ENCODE measurements at places on chromosomes 13 and 19.

- no peak for DNase-seq
Observed at GRCh38 chr19:44745341-44745831, 3.1 kb upstream of the BCL3 start.

DNA sequence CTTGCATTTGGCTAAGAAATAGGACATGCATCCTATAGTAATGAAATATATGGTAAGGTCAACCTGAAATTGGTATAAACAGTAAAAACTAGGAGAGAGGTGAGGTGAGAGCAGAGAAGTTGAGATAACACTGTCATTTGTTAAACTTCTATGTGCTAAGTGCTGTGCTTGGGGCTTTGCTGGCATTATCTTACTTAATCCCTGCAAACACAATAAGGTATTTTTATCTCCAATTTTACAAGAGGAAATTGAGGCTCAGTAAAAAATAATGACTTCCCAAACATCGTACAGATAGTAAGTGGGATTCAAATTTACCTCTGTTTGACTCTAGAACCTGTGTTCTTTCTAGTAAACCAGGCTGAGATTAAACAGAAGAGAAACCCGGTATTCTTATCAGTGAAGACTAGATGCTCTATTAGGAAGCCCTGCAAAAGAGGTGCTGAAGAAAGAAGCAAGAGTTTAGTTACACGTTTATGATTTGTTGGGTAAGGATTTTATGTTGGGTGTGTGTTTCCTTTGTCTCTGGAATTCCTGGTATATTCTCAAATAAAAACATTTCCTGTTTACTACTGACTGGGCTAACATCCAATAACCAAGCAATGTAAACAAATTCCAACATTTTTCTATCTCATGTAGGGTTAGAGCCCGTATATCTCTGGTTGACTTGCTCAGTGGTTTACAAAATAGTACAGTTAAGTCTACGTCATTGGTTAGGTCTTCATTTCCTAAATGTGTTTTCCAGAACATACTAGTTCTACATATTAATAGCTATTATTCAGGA is 137.3 kb upstream of the FNDC3A start:
- DNase-seq = peak; percentile 38

GRCh38 chr19:17520865-17521264 is 9.4 kb downstream of the PGLS start:
- DNase-seq = no peak

GRCh38 chr19:2494447-2495129 is 18.7 kb downstream of the GADD45B start:
- no peak for DNase-seq

DNA sequence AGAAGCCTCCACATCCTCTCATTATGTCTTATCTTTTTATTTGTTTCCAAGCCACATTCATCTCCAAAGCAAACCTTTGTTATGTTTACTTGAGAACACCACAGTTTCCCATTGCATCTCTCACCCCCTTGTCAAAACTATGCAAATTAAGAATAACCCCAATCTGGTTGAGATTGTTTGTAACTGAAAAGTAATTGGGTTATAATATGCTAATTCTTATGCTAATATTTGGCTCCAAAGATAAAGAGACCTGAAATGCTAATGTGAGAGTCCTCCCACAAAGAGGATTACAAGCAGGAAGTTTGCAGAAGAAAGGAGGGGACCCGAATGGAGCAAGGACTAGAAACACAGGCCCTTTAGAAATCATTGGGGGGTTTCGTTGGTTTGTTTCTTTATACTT is 92.9 kb upstream of the UBL3 start:
- DNase-seq = no peak

DNA sequence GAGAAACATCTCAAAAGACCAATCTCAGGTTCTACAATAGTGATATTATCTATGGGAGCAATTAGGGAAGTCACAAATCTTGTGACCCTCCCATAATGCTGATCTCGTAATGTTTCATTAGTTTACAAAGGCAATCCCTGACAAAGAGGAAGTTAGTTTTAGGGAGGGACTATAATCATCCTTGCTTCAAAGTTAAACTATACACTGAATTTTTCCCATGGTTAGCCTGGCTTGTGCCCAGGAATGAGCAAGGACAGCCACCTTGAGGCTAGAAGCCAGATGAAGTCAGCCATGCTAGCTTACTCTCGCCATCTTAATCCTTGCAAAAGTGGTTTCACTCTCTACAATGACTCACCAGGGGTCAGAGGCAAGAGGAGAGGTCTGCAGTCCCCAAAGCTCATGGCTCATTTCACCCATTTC is 5.4 kb downstream of the CEACAM3 start:
- no peak for DNase-seq

- DNase-seq = no peak
Observed at GRCh38 chr19:3722443-3723109, 14.4 kb downstream of the TJP3 start.

DNA sequence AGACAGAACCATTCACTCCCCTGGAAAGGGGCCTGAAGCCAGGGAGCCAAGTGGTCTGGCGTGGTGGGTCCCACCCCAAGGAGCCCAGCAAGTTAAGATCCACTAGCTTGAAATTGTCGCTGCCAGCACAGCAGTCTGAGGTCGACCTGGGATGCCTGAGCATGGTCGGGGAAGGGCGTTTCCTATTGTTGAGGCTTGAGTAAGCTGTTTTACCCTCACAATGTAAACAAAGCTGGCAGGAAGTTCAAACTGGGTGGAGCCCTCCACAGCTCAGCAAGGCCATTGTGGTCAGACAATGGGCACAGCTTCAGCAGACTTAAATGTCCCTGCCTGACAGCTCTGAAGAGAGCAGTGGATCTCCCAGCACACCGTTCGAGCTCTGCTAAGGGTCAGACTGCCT is 195.6 kb upstream of the DACH1 start:
- no peak for DNase-seq

DNA sequence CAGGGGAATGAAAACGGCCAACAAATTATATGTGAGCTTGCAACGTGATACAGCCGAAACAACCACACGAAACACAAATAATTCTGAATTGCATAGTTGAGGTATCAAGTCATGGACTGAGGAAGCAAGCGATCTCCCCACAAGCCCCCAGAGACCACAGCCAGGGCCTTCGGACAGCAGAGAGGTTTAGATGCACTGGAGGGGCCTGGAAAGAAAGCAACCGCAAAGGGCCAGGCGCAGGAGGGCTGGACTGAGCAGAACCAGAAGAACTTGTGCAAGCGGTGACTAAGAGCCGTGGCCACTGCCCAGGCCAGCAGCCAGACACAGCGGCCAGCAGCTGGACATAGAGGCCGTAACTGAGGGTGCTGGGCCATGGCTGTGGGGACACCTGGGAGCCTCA is 131.4 kb downstream of the TNFRSF19 start:
- no peak for DNase-seq

- no peak for DNase-seq
Observed at GRCh38 chr19:48751845-48752495, 471 bp downstream of the FUT1 start.

DNA sequence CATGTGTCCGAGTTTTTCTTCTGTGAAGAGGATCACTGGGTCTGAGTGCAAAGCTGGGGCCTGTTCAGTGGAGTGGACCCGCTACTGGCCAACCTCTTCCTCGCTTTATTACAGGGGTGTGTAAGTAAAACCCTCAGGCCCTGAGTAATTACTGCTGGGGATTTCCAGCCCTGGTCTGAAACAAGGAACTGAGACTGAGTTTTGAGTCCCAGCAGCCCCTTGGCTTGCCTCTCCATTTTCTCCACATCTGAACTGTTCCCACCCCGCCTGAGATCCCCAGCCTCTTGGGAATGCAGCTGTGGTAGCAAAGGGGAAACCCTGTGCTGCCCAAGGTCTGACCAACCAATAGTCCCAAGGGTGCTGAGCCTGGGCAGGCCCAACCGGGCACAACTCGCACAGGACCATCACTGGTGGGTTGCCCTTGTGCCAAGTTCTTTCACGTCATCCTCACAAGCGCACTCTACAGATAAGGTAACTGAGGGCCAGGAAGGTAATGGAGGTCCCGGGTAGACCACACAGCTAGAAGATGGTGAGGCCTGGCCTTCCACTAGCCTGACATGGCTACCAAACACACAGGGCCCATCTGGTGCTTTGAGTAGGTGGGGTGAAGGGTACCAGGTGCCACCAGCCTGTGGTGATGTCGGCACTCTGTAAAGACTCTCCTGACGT is 13.7 kb upstream of the SLC35E1 start:
- no peak for DNase-seq

DNA sequence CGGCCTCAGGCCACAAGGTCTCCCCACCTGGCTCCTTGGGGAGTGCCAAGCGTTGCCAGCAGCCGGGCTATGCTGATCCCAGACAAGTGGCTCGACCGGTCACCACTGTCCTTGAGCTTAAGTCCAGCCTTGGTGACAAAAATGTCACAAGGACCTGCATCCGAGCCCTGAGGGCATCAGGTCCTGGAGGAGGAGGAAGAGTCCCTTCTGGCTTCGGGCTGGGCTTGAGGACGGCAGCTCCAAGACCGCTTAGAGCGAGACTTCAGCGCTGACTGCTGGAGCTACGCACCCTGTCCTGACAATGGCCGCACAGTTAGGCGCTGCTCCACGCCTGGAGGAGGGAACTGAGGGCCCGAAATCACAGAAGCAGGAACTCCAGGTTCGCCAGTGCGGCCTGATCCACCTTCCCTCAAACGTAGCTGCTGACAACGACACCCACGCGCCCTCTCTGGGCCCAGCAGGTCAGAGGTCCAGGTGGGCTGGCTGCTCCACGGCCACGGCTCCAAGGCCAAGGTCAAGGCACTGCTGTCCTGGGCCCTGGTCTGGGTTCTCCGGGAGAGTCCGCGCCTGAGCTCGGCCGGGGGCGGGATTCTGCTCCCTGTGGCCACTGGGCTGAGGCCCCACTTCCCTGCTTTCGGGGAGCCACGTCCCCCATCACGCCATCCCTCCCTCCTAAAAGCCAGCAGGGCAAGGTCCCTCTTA is 7.0 kb downstream of the SBNO2 start:
- DNase-seq = peak; percentile 90

GRCh38 chr13:40874138-40874779 is 84.8 kb downstream of the SLC25A15 start:
- no peak for DNase-seq

GRCh38 chr13:113916330-113916815 is 52.5 kb upstream of the GAS6 start:
- DNase-seq = no peak

DNA sequence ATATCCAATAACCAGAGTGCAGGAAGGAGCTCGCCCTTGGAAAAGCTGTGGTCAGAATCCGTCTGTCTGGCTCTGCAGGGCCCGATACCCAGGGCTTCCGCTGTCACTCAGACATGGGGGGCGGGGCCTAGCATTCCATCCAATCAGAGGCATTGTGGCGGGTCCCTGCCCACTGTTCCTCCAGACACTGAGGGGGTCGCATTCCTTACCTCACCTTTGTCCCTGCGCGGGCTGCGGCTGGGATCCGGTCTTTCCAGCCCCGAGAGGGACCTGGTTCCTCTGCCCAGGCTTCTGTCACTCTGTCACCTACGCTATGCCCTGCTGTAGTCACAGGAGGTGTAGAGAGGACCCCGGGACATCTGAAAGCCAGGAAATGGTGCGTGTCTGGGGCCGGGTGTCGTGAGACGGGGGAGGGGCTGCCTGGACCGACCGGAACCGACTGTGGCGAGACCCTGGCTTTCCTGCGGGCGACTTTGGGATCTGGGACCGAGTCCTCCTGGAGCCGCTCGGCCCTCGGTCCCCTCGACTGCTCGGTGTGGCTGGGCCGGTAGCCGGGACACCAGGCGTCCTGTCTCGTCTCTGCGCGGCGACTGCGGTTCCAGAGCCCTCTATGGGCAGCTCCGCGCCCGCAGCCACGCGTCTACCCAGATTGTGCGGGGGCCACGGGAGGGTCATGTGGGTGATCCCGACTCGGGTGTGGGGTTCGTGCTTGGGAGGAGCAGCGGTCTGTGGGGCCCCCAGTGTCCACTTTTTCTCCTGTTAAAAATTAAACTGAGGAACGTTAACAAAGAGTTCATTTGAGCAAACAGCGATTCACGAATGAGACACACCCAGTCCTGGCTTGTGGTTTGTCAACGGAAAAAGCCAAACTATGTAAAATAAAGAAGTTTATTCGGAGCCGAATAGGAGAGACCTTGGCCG is at the start of gene ZNF69:
ZNF69 (plus strand) TSS at position 172 of the 921 bp plus-strand sequence; CDS start at position 314, 142 bp downstream.
- no peak for DNase-seq

All from LNCaP clone FGC (cell line).